ENCODE measurements at places on chromosomes 1 and 21.

- peak; percentile 65 for DNase-seq
Measured at GRCh38 chr21:38788275-38788905, 17.3 kb upstream of the ETS2 start.

DNA sequence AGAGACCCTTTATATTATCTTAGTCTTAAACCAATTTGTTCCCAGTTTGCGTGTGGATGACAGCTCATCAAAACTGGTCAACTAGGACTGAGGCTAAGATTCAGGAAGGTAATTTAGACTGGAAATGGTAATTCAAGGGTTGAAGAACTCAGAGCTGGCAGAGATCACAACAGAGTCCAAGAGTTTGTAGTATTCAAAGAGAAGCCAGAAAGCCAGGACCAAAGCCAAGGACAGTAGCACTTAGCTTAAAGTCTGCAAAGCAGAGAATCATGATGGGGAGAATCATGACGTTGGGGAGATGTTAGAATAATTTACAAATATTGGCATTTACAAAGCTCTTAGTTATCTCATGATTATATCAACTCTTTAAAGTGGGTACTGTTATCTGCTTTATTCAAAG lies 32.6 kb downstream of the RNF11 start:
- DNase-seq: peak; percentile 39

- DNase-seq: no peak
Measured at GRCh38 chr1:13513895-13514546, at the start of gene LRRC38. Gene LRRC38, minus strand, starts transcription at chr1:13514003. Its CDS starts 410 bp downstream, at chr1:13513593.

DNA sequence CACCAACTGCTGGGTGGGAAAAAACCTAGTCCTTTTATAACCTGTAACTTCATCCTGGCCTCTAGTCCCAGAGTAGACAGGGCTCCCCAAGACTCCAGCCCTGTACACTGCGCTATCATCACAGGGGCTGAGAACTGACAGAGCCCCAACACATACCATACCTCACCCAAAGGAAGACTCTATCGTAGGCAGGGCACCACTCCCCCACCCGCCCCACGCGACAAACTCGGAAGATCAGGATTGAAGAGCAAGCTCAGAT lies 15.8 kb downstream of the INPP5B start:
- no peak for DNase-seq

GRCh38 chr1:87584586-87584985 lies 255.9 kb downstream of the LMO4 start:
- no peak for DNase-seq

- no peak for DNase-seq
Measured at GRCh38 chr1:197782722-197783360, 7.6 kb upstream of the DENND1B start.

DNA sequence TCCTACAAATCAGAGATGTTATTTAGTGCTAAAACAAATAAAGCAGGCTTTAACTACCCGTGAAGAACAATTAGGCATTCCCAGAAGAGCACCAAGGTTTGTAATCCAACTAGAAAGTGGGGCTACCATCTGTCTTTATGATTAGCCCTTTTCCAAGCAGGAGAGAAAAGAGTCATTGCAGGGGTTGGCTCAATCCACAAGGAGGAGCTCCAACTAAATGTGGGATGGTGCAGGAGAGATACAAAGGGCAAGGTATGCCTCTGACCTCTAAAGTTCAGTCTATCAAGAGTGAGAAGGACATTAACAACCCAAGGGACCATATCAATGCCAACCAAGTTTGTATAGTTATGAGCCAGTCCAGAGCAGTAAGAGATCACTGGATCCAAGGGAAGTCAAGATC lies 382.7 kb upstream of the DUSP10 start:
- no peak for DNase-seq

DNA sequence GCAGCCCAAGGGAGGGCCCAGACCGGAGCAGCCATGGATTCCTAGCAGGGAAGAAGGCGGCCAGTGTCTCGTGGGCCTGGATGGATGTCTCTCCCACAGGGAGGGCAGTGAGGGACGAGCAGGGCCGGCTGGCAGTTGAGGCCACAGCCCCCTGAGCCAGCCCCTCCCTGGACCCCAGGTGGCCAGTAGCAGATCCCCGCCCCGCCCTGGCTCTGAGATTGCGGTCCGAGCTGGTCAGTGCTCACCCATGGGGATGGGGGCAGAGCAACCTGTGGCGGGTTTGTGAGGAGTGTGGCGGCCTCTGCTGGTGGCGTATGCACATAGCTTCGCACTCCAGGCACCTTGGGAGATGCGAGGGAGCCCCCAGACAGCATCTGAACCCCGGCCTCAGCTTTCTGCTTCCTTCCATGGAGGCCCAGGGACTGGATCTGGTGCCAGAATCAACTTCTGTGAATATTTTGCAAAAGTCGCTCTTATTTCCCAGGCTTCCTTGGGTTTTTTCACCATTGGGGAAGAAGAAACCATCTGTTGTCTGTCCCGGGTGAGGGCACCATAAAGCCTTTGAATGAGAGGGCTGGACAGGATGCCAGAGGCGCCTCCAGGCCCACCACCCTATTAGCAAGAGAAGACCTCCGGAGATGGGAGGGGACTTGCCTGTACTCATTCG lies 8.4 kb upstream of the KCNN3 start:
- DNase-seq: peak; percentile 59

Measured in AG10803 (cell line).